ENCODE measurements at places on chromosomes 1 and 21.

GRCh38 chr1:235297579-235297978 lies 30.4 kb downstream of the ARID4B start:
- DNase-seq: no peak

DNA sequence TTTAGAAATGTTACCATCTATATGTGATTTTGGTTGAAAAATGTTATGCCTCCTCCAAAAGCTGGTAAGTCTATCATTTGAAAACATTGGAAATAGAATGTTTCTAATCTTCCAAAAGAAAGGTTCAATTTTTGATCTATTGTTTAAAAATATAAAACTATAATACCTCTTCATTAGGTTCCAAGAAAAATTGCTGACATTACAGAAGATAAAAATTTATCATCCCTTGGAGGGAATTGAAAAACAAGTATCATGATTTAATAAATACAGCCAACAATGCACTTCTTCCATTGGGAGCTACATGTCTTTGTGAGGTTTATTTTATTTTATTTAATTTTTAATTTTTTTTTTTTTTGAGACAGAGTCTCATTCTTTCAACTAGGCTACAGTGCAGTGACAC lies 148.5 kb downstream of the PIK3R3 start:
- no peak for DNase-seq

GRCh38 chr1:203305809-203306088 lies 430 bp downstream of the BTG2 start:
- no peak for DNase-seq

DNA sequence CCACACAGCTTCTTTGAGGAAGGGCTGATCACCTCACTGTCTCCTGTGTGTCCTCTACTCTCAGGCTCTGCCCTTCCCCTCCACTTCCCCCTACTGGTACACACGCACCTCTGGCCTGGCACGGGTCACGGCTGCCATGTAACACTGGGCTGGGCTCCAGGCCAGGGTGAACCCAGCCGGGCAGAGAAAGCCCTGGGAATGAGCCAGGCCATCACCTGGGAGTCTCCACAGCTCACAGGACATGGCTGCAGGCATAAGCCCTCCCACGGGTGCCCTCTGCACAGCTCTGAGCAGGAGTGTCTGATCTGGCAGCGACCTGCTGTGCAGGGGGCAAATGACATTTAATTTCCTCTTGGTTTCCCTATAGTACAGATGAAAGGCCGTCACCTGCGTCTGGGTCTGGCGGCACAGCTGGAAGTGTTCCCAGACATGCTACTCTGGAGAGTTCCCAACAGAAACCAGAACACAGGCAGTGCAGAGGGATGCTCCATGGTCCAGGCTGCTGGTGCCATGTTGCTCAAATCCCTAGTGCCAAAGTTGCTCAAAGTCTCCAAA lies 61.2 kb downstream of the ERI3 start:
- no peak for DNase-seq

GRCh38 chr1:181793831-181794230 lies 267.7 kb downstream of the ZNF648 start:
- no peak for DNase-seq

DNA sequence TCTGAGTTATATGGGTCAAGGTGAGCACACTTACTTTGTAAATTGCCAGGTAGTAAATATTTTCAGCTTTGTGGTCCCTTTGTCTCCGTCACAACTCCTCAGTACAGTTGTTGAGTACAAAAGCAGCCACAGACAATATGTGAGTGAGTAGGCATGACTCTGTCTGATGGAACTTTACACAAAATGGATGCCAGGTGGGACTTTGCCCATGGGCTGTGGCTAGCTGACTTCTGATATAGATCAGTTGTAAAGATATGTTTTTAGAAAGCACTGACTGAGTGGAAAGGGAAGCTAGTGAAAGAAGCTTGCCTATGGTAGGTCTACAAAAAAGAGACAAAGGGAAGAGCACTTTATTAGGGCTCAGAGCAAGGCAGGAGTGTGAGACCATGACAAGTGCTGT lies 23.1 kb upstream of the IGSF5 start:
- no peak for DNase-seq
